Tibial nerve (tissue), 4 donors: ENCODE measurements at places on chromosomes 3 and 15.

- DNase-seq: no peak
Measured at GRCh38 chr3:149487598-149488197, 13.2 kb downstream of the TM4SF4 start.

DNA sequence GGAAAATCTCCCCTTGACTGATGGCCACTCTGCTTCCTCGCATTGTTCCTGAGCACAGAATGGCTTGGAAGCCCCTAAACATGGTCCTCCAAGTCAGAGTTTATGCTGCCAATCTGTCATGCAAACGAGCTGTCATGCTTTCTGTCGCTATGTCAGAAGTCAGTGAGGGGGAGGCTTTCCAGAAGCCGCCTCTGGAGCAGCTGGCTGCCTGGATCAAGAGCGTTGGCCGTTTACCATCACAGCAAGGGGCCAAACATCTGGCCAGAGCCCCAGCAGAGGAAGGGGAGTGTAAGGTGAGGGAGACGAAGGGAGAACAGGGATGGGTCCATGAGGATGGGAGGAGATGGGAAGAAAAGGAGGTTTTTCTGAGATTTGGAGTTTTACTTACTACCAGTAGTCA is 372.6 kb upstream of the NR2F2 start:
- no peak for DNase-seq

- no peak for DNase-seq
Measured at GRCh38 chr3:67375976-67376375, 278.4 kb downstream of the SUCLG2 start.

DNA sequence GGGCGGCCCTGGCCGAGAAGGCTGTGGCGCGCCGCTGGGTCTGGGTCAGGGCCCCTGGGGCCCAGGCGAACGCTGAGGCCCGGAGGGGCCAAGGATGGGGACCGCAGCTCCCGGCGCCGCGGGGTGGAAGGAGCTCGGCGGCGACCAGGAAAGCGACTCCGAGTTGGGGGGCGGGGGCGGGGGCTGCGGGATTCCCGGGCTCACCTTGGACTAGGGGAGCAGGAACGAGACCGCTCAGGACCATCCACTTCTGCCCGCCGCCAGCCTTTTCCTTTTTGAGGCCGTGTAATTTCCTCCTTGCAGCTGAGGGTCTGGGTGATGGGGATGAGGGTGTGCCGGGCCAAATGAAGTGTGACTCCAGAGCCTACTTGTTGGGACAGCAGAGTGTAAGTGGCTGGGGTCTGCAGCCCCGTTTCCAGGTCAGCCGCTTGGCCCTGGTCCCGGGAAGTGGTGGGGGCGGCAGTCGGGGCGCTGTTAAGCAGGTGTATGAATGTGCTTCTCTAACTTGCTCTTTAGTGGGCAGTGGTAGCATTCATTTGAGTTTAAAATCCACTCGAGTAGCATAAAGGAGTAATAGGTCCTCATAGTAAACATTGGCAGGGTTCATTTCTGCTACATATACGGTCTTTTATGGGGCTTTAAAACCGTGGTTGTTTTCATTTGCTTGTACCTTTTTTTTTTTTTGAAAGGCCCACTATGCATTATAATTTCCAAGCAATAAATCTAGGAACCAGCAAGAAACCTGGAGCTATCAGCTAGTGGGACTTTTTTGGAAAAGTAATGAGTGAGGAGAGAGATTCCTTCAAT is 717 bp downstream of the PXK start:
- no peak for DNase-seq

- DNase-seq: no peak
Measured at GRCh38 chr3:141844108-141844507, 32.3 kb upstream of the ATP1B3 start.

GRCh38 chr3:154886437-154886836 is 193.7 kb upstream of the MME start:
- no peak for DNase-seq

DNA sequence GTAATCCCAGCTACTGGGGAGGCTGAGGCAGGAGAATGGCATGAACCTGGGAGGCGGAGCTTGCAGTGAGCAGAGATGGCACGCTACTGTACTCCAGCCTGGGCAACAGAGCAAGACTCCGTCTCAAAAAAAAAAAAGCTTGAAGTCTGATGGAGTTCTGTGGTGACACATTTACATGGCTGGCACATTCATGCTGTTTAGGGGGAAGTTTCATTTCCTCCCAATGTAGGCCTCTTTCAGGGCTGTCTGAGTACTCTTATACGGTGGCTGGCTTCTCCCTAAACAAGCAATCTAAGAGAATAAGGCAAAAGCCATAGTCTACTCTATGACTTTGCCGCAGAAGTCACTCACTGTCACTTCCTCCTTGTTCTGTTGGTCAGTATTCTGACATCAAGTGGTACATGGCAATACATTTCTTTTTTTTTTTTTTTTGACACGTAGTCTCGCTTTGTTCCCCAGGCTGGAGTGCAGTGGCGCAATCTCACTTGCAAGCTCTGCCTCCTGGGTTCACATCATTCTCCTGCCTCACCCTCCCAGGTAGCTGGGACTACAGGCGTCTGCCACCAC is 41.2 kb downstream of the OIP5 start:
- DNase-seq: no peak

DNA sequence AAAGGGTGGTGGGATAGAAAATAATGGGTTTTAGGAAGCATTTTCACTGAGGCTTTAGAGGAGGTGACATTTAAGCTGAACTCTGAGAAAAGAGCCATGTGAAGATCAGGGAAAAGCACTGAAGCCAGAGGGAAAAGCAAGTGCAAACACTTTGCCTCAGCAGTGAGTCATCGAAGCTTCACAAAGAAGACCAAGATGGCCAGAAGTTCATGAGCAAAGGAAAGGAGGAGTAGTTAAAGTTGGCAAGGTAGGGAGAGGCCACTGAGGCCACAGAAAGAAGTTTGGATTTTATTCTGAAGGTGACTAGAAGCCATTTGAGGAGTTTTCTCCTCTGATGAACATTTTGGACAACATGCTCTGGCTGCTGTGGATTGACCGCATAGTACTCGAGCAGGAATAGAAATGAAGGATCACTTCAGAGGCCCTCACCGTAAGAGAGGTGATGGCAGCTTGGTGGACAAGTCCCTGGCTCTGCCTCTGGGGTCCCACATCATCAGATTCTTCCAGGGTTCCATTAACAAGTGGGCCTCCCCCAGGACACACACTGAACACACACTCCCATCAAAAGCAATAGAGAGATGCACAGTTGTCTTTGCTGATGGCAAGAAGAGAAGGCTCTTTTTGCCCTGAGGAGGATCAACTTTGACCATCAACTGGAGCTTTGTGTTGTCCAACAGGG is 75.5 kb downstream of the TOP2B start:
- DNase-seq: no peak

DNA sequence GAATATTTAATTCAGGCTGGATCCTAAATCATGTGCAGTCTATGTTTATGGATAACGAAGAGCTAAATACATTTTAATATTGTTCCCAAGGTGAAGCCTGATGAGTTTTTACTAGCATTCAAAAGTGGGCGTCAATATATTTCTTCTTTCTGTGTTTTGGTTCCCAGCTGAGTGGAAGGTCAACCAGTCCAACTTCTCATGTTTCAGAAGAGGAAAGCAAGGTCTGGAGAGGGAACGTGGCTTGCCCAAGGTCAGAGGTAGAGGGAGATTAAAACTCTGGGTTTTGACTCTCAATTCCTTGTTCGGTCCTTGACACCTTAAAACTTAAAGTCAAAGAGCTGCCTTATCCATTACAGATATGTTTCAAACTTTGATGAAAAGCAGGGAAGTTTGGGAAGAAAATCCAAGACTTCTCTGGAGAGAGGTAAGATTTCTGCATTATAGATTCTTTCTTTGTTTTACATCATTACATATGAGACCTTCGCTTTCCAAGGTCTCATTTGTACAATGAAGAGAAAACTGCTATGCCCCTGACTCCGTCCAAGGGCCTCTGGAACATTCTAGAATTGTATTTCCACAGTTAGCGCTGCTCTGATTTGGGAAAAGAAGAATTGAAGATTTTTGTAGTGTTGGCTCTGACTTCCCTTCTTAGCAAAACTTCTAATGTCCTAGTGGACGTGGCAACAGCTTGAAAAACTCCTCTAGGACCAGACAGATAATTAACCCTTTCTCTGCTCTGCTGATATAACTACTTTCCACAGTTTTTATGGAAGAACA is 57.7 kb upstream of the HES1 start:
- no peak for DNase-seq

- DNase-seq: no peak
Measured at GRCh38 chr3:64600246-64600950, 87.4 kb downstream of the ADAMTS9 start.

- no peak for DNase-seq
Measured at GRCh38 chr3:52679199-52679538, 6.5 kb downstream of the PBRM1 start.

- no peak for DNase-seq
Measured at GRCh38 chr3:188664795-188665194, 507.0 kb upstream of the TPRG1 start.

- DNase-seq: no peak
Measured at GRCh38 chr3:149000206-149000745, 8.9 kb downstream of the GYG1 start.

- no peak for DNase-seq
Measured at GRCh38 chr15:91099995-91100813, at the start of gene SV2B. Gene SV2B (plus strand): TSS chr15:91100257. CDS start chr15:91226264, 126,007 bp downstream.

- no peak for DNase-seq
Measured at GRCh38 chr3:167300207-167300606, 79.9 kb downstream of the ZBBX start.

DNA sequence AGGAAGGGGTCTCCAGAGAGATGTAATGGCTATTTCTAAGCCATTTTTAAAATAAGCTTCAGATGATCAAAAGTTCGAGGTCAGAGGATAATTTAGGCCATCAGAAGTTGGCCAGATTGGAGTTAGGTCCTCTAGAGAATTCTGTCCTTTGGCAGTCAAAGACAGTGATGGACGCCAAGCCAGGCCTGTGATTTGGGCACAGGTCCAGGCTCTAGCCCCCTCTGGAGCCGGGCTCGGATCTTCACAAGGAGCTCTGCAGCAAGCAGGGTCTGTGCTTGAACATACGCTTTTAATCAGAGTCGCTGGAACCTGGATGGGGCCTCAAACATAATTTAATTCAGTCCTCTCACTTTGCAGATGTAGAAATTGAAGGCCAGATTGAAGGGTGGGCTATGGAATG is 151.4 kb upstream of the BCL6 start:
- no peak for DNase-seq

GRCh38 chr3:194102436-194102835 is 33.5 kb upstream of the HES1 start:
- no peak for DNase-seq

DNA sequence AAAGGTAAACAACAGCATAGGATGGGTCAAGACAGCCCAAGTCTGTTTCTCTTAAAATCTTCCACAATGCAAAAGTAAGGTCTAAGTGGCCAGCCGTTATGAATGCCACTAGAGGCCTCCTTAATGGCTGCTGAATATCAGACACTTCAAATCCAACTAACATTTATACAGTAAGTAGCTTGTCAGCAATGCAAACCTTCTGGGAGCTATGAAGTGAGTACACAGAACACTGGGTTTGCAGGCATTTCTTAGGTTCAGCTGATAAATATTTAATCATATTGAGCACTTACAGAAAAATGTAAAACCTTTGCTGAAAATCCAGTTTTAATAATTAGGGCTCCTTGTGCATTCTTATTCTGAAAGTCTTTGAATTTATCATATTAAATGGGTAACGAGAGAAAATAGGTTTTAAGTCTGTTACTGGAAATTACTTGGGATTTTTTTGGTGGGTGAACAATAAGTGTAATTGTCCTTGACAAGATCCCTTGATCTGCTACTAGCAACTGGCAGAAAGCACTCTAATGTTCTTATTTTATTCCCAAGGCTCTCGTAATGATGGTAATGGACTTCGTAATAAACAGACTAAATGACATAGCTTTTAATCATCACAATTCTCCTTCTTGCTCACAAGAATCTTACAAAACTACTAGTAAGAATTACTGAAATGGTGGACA is 141.7 kb upstream of the GPR149 start:
- no peak for DNase-seq

DNA sequence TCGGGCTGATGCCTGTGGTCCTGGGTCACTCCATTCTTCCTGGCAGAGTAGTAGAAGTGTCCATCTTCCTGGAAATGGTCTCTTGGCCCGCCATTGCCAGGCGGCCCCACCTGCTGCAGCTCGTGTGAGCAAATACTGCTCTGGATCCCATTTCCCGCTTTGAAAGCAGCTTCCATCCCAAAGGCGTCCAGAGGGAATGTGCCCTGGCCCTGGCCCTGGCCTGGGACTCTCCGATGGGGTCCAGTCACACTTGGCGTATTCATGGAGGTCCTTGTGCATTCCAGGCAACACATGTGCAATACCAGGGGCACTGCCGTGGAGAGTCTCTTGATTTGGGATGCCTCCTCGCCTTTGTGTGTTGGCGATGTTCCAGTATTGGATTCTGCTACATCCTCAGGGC is 111.1 kb downstream of the SNRPN start:
- DNase-seq: no peak

GRCh38 chr15:90165659-90166489 is 35.3 kb upstream of the SEMA4B start:
- no peak for DNase-seq

DNA sequence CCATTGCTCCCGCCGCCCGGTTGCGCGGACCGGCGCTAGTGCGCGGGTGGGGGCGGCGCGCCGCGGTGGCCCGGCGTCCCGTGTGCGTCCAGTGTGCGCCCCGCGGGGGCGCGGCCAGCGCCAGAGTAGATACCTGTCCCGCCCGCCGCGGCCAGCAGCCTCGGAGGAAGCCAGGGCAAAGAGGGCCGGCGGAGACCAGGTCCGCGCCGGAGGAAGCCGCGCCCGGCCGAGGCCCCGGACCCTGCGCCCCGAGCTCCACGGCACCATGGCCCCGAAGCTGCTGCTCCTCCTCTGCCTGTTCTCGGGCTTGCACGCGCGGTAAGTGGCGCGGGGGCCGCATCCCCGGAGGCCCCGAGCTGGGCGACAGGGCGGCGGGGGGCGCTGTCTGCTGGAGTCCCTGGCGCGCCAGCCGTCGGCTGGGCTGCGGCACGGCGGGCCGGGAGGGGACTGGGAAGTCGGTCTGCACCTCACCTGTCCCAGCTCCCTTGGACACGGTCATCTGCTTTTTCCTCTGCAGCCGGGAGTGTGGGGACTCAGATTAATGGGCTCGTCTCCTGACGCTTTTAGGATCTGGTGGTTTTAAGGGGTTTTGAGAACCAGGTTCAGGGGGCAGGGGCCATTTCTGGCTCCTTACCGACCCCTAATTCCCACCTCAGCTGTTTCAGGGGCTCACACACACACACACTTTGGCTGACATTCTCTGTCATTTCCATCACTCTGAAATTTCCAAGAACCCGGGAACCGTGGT is 464 bp downstream of the GABRG3 start:
- no peak for DNase-seq

GRCh38 chr15:98935736-98936135 is 71.9 kb downstream of the PGPEP1L start:
- DNase-seq: no peak
